Kidney (tissue), 22 donors: ENCODE measurements at places on chromosomes 3 and 15.

DNA sequence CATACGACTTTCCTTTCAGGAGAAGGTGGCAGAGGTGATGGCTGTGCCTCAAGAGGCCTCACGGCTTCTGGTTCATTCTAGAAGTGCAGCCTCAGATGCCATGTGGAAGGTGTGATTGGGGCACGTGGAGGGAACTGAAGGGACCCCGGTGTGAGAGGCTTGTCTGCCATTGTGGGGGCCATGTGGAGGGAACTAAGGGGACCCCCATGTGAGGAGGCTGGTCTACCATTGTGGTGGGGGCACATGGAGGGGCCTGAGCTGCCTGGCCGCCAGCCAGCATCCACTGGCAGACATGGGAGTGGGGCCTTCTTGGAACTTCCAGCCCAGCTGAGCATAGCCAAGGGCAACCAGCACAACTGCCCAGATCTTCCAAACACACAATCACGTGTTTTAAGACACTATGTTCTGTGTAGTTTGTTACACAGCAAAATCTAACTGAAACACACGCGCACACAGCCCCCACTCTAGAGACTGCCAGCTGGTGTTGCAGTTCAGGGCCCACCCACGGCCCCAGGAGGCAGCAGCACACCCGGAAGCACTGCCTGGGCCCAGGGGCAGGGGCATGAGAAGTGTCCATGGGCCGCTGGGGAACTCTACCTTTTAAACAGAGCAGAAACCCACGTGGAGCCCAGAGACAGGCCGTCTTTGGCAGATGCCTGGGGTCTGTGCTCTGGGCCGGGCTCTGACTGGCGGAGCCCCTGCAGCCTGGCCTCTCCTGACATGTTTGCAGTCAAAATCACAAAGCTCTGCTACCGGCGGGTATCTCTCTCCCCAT lies 66.8 kb downstream of the IQSEC1 start:
- no peak for DNase-seq

DNA sequence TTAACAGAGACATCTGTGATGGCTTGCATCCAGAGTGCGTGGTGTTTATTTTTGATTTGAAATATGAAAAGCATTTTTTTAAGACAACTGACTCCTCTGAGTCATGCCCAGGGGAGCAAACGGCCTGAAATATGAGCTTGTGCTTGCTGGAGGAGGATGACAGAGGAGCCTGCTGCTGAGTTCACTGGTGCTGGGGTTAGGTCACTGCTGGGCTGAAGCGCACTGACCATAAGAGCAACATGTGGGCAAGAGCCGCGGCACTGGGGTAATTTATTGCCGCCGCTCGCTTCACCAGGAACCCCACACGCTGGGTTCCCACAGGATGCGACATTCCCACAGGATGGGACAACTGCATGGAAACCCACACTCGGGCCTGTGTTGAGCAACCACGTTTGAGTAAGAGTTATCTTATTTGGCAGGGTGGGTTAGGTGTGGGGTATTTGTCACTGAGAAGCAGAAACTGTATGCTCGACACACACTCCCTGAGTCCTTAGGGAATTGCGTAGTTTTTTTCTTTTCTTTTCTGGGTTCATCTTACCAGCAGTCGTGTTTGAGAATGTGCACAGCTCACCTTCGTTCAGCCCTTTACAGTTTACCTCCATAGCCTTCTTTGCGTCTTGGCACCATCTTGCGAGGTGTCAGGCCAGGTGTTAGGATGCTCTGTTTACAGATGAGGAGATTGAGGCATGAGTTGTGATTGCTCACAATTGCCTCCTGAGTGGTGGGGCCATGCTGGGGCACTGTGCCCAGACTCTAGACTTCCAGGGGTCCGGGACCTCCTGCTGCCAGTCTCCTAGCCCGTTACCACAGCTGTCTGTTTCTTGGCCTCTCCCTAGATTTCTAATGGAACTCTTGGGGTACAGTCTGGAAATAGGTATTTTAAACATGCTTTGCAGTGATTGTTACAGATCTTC lies 60.4 kb downstream of the SMAD3 start:
- no peak for DNase-seq

- no peak for DNase-seq
Measured at GRCh38 chr3:45337839-45338470, 50.4 kb upstream of the LARS2 start.

- DNase-seq = no peak
Measured at GRCh38 chr3:157064402-157064801, 95.5 kb downstream of the CCNL1 start.

- DNase-seq = no peak
Measured at GRCh38 chr3:39531665-39532064, 64.2 kb downstream of the MOBP start.

DNA sequence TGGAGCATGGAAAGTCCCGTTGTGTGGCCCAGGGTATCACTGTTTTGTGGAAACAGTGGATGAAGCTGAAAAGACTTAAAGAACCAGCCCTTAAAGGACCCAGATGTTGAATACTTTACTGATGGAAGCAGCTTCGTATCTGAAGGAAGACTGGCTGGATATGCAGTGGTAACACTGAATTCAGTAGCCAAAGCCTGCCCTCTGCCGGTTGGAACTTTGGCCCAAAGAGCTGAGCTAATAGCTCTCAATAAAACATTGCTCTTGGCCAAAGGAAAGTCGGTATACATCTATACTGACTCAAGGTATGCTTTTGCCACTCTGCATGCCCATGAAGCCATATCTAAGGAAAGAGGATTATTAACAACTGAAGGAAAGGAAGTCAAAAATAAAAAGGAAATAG lies 885.4 kb downstream of the PDCD6IP start:
- peak; percentile 80 for DNase-seq

GRCh38 chr3:138465925-138466324 lies 31.5 kb downstream of the ESYT3 start:
- DNase-seq = no peak

DNA sequence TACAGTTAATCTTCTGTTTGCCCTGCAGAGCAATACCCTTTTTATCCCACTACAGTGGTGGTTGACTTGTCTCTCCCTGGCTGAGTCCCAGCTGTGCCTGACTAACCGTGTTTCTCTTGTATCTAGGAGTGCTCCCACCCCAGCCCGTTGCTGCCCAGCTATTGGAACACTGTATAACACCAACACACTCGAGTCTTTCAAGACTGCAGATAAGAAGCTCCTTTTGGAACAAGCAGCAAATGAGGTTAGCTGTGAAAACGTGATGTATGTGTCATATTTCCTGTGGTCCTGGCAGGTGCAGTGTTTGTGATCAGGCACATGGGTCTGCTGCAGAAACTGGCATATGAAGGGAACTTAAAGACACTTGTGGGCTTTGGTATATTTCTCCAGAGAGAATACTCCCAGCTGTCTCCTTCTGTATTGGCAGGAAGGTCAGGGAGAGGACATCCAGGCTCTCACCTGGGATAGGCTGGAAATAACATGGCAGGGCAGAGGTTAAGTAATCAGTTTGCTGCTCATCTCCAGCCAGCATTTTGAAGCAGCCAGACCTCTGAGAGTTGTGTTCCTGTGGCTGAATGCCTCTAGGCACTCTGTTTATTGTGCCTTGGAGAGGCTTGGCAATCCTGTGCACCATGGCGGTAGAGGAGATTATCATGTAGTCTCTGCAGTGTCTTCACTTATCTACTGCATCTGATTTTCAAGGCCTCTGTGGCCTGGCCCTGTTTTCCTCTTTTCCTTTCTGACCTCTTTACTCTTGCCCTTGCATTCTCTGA lies 34.8 kb downstream of the ATG7 start:
- no peak for DNase-seq

DNA sequence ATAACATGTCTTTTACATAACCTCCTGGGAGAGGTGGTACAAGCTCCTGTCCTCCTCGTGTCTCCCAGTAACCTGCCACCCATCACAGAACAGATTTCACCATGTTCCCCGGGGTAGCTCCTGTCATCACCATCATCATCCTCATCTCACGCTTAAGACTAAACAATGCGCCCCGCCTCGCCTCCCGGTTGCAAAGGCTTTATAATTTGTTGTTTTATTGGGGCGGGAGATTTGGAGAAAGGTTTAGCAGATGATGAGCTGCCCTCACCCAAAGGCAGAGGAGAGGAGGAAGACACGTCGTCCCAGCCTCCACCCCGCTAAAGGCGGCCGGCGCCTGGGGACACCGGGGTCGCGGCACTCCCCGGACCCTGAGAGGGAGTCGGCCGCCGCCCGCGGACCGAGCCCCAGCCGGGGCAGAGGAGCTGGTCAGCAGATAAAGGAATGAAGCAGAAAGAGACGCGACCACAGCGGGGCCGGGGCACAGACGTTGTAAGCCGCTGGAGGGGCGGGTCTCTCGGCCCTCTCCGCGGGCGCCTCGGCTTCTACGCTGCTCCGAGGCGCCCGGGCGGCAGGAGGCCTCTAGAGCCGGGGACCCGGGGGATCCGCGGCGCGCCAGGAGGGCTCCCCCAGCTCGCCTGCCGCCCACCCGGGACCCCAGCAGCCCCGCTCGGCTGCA lies 589 bp downstream of the HERC1 start:
- peak; percentile 82 for DNase-seq

GRCh38 chr3:35899245-35899644 lies 259.9 kb downstream of the ARPP21 start:
- no peak for DNase-seq

DNA sequence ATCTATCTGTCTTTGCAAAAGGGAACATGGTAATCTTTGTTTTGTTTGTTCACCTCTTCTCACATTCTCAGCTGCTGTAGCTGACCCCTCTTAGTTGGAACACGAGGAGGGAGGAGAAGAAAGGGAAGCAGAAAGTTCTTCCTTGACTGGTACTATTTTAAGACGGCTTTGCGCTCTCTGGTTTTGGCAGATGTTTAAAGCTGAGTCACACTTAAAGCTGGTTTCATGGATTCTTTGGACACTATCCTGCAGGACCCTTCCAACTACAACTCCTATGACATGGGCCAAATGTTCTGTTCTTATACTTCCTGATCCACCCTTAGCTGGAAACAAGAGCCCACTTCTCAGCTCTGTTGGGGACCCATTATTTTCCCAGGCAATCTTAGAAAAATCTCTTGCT lies 40.6 kb upstream of the FXR1 start:
- no peak for DNase-seq

GRCh38 chr15:63899193-63899592 lies 65.4 kb upstream of the HERC1 start:
- DNase-seq = no peak

GRCh38 chr3:47186285-47186684 lies 22.4 kb upstream of the SETD2 start:
- DNase-seq = no peak

DNA sequence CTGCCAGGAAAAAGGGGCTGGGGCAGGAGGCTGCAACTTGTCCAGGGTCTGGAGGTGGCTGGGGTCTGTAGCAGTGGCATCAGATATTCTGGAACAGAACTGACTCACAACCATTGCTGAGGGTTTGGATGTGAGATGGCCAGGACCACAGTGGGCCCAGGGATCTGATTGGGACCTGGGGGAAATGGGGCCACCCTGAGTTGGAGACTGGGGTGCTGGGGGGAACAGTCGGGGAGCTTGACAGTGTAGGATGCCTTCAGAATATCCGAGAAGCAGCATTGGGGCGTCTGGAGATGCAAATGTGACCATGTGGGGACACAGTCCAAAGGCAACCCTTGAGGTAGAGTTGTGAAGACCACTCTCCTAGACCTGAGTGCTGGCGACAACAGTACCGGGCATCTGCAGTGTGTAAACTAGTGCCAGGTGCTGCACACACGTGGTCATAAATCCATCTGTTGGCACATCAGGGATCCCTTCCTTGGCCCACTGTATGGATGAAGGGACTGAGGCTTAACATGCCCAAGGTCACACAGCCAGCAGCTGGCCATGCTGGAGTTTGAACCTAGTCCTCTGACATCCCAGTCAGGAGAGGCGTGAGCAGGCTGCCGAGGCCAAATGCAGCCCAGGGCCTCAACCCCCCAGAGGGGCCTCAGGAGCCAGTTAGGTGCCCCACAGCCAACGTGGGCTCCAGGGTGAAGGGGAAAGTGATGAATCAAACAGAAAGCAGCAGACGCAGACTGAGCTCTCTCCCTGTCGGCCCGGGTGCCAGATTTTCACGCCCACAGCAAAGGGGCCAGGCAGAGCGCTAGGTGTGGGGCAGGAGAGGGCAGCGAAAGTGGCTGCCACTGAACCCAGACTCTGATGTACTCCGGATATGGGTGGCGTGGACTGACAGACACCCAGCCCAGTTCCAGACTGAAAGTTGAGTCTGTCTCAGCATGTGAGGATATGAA lies 18.8 kb downstream of the HEMK1 start:
- no peak for DNase-seq

DNA sequence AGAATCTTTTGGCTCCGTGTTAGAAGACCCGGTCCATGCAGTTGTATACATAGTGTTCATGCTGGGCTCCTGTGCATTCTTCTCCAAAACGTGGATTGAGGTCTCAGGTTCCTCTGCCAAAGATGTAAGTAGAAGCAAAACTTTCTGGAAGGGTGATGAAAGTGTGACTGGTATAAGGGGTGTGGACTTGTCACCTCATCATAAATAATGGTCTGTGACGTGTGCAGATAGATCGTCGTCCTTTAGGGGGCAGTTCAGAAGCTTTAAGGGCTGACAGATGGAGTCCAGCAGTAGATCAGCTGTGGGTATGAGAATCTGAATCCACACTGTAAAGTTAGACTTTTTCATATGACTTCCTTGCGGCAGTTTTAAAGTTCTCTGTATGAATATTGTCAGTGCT lies 15.3 kb downstream of the SEC61A1 start:
- DNase-seq = no peak

- DNase-seq = no peak
Measured at GRCh38 chr15:35602836-35603235, 56.9 kb upstream of the DPH6 start.

GRCh38 chr3:108131475-108132134 lies 40.8 kb upstream of the CD47 start:
- DNase-seq = no peak

DNA sequence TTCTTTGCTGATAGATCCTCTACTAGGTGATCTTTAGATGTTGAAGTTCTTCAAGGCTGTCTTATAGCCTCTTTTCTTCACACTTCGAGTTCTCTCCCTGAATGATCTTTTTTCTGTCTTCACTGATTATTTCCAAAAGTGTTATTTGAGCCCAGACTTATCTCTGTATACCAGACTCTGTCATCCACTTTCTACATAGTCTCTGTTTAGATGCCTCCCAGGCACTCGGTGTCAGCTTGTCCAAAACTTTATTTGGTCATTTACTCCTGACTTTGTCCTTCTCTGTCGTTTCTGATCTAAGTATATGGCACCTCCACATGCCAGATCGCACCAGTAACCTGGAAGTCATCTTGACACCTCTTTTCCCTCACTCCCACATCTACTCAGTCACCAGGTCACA lies 27.6 kb downstream of the KLHL18 start:
- no peak for DNase-seq

- DNase-seq = no peak
Measured at GRCh38 chr15:27383726-27384125, 412.7 kb downstream of the GABRG3 start.
